ENCODE measurements at places on chromosomes 5 and 9.

DNA sequence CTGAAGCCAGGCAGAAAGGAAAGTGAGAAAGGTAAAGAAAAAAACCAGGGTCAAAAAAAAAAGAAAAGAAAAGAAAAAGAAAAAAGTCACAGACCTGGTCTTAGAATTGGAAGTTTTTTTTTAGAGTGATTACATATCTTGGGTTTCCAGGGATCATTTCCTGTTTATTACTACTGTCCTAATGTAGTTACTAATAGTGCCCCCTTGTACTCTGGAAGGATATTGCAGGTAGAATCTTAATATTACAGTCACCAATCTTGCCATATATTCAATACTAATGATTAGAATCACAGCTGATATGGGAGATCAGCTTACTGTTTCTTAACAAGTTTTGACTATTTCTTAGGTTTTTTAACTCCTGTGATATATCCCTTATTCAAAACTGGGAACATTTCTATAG lies 543.2 kb upstream of the CDH6 start:
- DNase-seq: no peak

- DNase-seq: no peak
Measured at GRCh38 chr9:132077881-132078698, 1.6 kb downstream of the MED27 start.

GRCh38 chr9:133666387-133666786 lies 30.2 kb downstream of the DBH start:
- DNase-seq: no peak

GRCh38 chr9:82191082-82191770 lies 202.7 kb downstream of the SPATA31D1 start:
- DNase-seq: no peak

DNA sequence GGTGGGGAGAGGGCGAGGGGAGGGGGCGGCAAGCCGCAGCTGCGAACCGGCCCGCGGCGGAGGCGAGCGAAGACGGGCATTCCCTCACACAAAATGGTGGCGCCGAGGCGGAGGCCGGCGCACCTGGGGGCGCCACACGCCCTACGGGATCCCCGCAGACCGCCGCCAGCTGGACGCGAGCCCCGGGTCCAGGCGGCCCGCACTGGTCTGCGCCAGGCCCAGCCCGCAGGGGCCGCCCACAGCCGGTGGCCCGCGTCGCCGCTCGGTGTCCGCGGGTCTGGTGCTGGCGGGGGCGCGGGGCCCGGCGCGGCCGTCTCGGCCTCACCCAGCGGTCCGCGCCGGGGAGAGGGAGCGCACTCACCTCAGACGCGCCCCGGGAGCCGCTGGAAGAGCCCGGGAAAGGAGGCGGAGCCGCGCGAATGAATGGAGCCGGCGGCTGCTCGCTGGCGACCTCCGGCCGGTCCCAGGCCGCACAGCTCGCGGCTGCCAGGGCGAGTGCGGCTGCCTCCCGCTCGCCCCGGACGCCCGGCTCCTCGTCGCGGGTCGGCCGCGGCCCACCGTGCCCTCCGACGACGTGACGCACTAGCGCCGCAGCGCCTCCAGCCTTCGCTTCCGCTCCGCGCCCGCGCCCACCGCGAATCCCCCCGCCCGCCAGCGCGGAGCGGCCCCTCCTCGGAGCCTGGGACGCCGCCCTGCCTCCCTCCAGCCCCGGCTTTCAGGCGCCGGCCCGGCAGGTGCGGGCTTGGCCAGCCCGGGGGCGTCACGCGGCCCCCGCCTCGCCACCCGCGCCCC lies at the start of gene FAM169A:
TSS of gene FAM169A (minus strand) at position 584 of the 792 bp plus-strand sequence. CDS start 24,711 bp downstream, outside the sequence.
- DNase-seq: peak; percentile 55

GRCh38 chr5:66129144-66129543 lies 15.0 kb upstream of the SREK1 start:
- DNase-seq: no peak

DNA sequence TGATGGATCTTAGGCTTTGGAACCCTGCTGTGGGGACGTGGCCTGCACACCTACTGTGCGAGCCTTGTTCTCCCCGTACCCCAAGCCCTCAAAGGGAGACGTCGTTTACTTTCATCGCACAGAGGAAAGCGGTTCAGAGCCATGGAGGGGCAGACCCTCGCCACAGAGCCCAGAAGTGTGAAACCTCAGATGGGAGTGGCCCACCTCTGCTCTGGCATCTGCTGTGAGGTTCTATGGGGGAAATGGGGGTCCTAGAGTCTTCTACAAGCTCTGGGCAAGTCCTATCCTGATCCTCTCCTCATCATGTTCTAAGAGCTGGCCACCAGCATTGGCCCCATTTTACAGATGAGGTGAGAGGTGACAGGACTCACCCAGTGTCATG lies 3.7 kb upstream of the RNF44 start:
- no peak for DNase-seq

DNA sequence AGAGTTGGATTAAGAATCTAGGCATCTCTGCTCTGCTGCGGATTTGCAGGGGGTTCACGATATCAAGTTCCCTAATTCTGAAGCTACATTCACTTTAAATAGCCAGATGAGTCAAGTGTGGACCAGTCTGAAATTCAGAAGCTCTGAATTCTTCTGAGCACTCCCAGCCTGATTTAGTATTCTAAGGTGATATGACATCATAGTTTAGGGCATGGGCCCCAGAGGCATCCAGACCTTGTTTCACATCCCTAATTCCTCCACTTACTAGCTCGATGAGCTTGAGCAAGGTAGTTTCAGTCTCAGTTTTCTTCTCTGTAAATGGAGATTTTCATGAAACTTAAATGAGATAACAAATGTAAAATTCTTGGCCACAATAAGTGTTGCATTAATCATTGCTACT lies 65.2 kb downstream of the TMEM167A start:
- DNase-seq: no peak

DNA sequence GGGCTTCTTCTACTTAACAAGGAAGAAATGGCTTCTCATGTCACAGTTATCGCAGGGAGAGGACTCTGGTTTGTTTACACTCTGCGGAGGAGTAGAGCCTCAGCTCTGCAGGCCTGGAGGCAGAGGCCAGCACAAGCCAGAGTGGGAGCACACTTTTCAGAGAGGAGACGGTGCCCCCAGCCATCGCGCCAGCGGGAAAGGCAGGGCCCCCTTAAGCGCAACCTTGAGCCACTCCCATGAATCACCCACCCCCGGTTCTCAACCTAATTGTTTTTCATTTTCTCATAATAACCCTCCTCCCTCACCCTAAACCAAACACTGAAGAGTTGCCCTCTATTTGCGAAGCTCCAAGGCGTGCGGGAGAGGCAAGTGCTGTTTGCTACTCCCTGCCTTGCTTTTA lies 208.4 kb upstream of the TBCA start:
- DNase-seq: no peak

DNA sequence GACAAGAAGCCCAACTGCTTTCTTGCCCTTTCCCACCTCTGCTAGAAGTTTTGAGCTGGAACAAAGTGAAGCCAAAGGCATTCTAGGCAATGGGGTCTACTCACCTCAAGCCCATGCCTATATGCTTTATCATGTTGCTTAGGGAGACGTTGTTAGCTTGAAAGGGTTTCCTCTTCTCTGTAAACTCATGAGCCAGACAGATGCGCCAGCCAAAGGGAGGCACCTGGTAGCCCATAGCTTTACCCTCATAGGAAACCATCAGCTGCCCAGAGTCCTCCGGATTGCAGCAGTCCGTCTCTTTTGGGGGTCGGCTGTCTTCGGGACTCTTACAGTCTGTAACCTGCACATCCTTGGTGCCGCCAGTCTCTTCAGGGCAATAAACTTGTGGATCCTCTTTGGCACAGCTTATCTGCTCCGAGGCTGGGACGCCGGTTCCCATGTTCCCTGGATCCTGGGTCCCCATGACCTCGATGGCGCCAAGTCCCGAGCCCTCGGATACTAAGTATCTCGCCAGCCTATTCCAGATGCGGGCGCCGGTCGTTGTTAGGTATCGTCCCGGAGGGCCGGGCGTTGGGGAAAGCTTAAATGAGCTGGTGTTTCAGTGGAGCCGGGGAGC lies 678 bp downstream of the GBA2 start:
- DNase-seq: no peak

GRCh38 chr5:173913686-173914321 lies 25.7 kb downstream of the CPEB4 start:
- DNase-seq: no peak

GRCh38 chr5:142860270-142860669 lies 90.1 kb downstream of the ARHGAP26 start:
- no peak for DNase-seq

GRCh38 chr5:126100767-126101166 lies 322.4 kb upstream of the GRAMD2B start:
- DNase-seq: peak; percentile 6

DNA sequence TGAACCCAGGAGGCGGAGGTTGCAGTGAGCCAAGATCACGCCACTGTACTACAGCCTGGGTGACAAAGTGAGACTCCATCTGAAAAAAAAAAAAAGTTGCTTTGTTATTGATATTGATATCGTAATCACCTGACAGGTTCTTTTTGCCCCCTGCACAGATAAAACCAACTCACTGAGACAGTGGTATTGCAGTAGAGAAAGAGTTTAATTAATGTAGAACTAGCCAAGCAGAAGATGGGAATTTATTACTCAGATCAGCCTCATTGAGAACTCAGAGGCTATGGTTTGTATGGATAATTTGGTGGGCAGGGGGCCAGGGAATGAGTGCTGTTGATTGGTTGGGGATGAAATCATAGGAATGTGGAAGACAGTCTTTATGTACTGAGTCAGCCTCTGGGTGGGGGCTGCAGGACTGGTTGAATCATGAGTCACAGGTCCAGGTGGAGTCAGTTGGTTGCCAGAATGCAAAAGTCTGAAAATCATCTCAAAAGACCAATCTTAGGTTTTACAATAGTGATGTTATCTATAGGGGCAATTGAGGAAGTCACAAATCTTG lies 35.8 kb upstream of the MEGF10 start:
- no peak for DNase-seq

GRCh38 chr5:1503241-1504068 lies 20.3 kb downstream of the LPCAT1 start:
- DNase-seq: no peak

DNA sequence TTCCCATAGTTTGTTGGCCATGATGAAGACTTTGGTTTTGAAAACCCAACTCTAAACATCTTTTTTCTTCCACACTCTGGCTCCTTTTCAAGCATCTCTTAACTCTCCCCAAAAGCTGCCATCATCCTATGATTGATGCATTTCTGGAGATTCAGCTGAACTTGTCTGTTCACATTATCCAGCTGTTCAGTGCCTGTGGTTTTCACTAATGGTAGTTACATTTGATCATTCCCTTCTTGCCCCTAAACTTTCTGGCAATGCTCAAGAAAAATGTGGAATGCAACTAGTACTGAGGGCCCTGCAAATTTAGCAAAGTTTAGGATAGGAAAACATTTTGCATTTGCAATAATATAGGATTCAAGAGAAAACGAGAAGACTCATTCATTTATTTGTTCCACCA lies 267.5 kb downstream of the ENC1 start:
- DNase-seq: no peak

DNA sequence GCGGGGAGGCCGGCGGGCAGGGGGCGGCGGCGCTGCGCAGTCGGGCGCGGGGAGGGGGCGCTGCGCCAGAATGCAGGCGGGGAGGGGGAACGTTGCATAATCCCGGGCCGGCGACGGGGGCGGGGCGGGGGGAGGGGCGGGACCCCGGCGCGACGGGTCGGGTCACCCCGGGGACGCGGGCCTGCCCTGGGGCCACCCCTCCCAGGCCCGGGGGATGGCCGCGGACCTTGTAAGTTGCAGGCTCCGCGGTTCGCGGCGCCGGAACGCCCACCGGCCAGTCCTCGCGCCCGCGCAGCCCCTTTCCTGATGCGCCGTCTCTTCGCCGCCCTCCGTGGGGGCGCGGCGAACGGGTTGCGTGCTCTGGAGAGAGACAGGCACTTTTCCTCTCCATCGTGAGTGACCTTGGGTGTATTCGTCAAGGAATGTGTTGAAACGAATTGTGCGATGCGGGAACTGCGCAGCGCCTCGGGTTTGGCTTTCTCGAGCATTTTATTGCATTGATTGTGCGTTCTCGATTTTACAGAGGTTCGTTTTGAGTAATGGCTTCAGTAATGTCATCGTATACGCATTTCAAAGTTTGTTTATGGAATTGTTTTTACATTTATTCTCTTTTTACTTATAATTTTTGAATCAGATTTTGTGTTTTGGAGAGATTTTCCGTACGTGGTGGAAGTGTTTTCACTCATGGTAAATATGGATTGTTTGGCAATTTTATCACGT lies 802 bp downstream of the SPIN1 start:
- DNase-seq: peak; percentile 67

GRCh38 chr9:88775559-88775958 lies 215.7 kb upstream of the S1PR3 start:
- no peak for DNase-seq

DNA sequence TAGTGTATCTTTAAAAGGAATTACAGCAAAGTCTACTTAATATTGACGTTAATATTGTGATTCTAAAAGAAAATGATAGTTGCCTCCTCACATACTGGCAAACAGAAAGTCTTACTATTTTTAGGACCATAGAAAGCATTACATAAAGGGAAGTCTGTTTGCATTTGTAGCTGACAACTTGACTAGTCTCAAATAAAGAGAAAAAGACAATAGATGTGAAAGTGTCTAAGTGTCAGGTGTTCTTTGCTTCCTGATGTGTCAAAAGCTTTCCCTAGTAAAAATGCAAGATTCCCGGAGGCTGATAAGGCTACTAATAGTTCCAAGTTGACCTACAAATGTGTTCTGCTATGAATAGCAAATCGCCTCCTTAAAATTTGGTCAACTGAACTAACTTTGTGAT lies 259.7 kb downstream of the CDH10 start:
- DNase-seq: no peak

DNA sequence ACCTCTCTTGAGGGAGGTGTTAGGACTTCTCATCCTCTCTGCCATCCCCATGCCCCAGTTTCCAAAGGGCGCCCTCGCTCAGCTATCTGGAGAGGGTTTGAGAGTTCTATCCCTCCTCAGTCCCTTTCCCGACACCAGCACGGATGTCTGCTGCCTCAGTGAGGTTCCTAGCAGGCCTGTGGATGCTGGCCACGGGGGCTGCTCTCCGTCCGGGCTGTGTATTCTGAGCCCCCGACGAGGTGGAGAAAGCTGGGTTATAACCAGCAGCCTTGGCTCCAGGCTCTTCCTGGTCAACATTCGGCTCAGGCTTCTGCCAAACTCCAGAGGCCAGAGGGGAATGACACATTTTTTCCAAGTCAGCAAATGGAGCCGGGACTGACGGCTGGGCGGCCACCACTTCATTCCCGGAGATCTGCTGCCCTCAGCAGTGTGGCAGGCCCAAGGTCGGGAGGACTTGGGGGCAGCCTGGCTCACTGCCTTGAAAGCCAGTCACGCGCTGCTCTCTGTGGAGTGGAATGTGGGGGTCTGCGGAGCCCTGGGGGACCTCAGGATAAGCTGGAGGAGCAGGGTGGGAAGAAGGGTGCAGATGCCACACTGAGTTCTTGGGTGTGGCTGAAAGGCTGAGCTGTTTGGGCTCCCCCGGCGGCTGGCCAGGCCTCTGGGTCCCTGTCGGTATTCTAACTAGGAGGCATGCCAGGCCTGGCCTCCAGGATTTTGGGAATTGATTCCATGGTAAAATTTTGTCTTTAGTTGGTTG lies 27.4 kb downstream of the PTPA start:
- DNase-seq: no peak

- DNase-seq: no peak
Measured at GRCh38 chr9:104774831-104775573, 11.1 kb downstream of the NIPSNAP3B start.

GRCh38 chr5:6483880-6484382 lies 35.3 kb downstream of the UBE2QL1 start:
- DNase-seq: no peak

Measured in endothelial cell (in vitro differentiated cells).